ENCODE measurements at places on chromosomes 3 and 15. TPM values are rescaled to one million over a fixed set of nuclear protein-coding genes. Genes with fewer than 3 reads are reported as not detected.

GRCh38 chr3:112405845-112406244 lies 72.9 kb downstream of the CD200 start:
- DNase-seq = no peak
- H3K27ac ChIP-seq = no peak overlapping the region
- H3K4me1 ChIP-seq = no peaks in the 10 kb centered on the region
- H3K4me3 ChIP-seq = no peak overlapping the region
- no peaks in the 10 kb centered on the region for H3K27me3 ChIP-seq

DNA sequence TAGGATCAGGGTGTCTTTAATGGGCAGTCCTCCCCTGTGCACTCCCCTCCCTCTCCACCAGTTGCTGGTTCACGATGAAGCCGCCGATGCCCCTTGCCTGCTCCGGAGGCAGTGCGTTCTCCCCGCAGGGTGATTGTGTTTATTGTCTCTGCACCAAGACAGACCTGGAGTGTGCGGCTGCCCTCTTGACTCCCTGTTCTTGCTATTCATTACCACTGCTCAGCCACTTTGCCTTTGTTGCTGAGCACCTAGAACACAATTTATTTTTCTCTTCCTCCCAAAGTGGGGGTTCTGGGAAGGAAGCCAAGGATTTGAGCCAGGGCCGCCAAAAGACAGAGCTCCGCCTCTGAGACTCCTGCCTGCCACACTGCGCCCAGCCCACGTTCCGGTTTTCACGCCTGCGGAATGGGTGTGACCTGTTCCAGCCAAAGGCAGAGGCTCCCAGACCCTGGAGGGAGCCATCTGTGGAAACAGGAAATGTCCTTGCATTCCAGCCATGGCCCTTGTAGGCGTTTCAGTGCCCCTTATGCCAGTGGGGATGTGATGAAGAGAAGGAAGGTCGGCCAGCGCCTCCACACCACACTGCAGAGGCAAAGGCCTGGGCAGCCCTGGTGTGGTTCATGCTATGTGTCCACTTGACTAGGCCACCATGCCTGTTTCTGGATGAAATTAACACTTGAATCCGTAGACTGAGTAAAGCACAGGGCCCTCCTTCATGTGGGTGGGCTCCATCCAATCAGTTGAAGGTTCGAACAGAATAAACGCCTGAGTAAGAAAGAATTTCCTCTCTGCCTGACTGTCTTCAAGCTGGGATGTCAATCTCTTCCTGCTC lies 85.8 kb downstream of the HMG20A start:
- H3K27me3 ChIP-seq = no peaks in the 10 kb centered on the region
- no peaks in the 10 kb centered on the region for H3K36me3 ChIP-seq
- H3K4me3 ChIP-seq = no peak overlapping the region
- no peak for DNase-seq
- H3K27ac ChIP-seq = no peak overlapping the region
- H3K4me1 ChIP-seq = no peaks in the 10 kb centered on the region

Gene C3orf20
- polyA plus RNA-seq = not detected

- peaks cover 46% of the 10 kb centered on the region for H3K4me1 ChIP-seq
- no peaks in the 10 kb centered on the region for H3K27me3 ChIP-seq
- H3K27ac ChIP-seq = no peak overlapping the region
- H3K4me3 ChIP-seq = no peak overlapping the region
- no peaks in the 10 kb centered on the region for H3K36me3 ChIP-seq
Observed at GRCh38 chr15:90376789-90377188, 11.3 kb upstream of the IQGAP1 start.

GRCh38 chr3:158505117-158505516 lies 65.9 kb upstream of the MLF1 start:
- DNase-seq = no peak
- no peak overlapping the region for H3K4me3 ChIP-seq
- no peaks in the 10 kb centered on the region for H3K4me1 ChIP-seq
- no peaks in the 10 kb centered on the region for H3K27me3 ChIP-seq

Gene SLC28A1
- not detected for polyA plus RNA-seq

- peak overlapping the region; percentile 99 for H3K27ac ChIP-seq
- peaks cover 53% of the 10 kb centered on the region for H3K4me1 ChIP-seq
- peak overlapping the region; percentile 51 for H3K4me3 ChIP-seq
- DNase-seq = peak; percentile 39
- H3K36me3 ChIP-seq = no peaks in the 10 kb centered on the region
- H3K27me3 ChIP-seq = no peaks in the 10 kb centered on the region
Observed at GRCh38 chr3:129182390-129183185, 1.1 kb downstream of the CNBP start.

- no peaks in the 10 kb centered on the region for H3K27me3 ChIP-seq
- H3K4me3 ChIP-seq = no peak overlapping the region
- no peaks in the 10 kb centered on the region for H3K4me1 ChIP-seq
- H3K27ac ChIP-seq = no peak overlapping the region
- peaks cover 4% of the 10 kb centered on the region for H3K36me3 ChIP-seq
- no peak for DNase-seq
Observed at GRCh38 chr15:80168421-80168820, 15.6 kb downstream of the FAH start.

DNA sequence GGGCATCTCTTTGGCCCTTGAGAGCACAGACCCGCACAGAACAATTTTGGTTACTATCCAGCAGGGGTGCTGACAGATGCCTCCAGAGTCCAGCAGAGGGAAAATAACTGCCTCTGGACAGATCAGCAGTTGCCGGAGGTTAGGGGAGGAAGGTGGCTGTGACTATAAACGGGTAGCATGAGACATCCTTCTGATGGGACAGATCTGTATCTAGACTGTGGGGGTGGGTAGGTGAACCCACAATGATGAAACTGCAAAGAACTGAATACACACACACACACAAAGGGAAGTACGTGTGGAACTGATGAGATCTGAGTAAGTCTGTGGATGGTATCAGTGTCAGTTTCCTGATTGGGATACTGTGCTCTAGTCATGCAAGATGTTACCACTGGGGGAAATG lies 21.2 kb downstream of the ADAMTS7 start:
- H3K4me3 ChIP-seq = no peak overlapping the region
- no peaks in the 10 kb centered on the region for H3K27me3 ChIP-seq
- no peaks in the 10 kb centered on the region for H3K4me1 ChIP-seq
- DNase-seq = no peak

Gene ZNF770
- polyA plus RNA-seq = 69.6 TPM

Gene CAMK2N2
- polyA plus RNA-seq = not detected

GRCh38 chr15:25525741-25526140 lies 86.9 kb upstream of the UBE3A start:
- no peak overlapping the region for H3K4me3 ChIP-seq
- H3K27ac ChIP-seq = no peak overlapping the region
- H3K4me1 ChIP-seq = no peaks in the 10 kb centered on the region

DNA sequence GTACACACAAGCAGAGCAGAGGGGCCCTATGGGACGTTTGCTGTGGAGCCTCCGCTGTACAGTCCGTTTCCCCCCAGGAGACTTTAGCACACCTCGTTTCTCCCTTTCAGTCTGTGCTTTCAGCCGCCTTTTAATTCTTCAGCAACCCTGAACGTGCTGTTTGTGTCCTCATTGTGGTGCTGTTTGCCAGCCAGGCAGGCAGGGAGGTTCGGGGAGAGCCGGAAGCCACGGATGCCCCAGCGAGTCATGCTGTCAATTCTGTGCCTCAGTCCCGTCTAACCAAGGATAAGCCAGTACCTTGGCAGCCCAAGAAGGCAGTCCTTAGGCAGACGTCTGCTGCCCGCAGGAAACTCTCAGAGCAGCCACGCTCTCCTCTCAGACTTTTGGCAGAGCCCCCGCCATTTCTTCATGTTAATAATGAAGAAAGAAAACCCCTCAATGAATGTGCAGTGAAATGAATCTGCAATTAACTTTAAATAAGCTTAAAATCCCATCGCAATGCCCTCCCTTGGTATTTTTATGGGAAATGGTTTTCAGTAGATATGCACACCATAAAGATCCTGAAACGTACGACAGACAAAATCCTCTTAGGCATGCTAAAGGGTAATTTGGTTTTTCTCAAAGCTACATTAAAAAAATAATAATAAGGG lies 158.6 kb downstream of the UACA start:
- no peak overlapping the region for H3K4me3 ChIP-seq
- no peaks in the 10 kb centered on the region for H3K4me1 ChIP-seq
- H3K27ac ChIP-seq = no peak overlapping the region
- no peak for DNase-seq
- H3K27me3 ChIP-seq = no peaks in the 10 kb centered on the region

Gene SEMA3G
- polyA plus RNA-seq = not detected

DNA sequence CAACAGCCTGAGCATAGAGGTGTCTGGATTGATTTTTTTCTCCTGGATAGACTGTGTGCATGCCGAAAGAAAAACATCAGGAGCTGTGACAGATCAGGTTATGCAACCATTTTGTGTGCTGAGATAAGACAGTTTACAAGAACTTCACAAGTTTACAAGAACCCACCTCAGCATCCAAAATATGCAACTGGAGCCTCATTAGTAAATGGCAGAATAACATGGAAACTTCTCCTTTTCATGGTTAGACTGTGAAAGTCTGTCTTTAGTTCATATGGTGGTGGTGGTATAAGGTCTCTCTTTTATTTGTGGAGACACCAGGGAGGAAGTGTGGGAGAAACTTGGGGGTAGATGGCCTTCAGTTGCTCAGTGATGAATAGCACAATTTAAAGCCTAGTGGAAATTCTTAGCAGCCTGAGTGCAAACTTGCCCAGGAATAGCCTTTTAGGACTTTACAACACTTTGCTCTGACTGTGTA lies 3.7 kb upstream of the ZNF609 start:
- H3K27ac ChIP-seq = no peak overlapping the region
- peaks cover 12% of the 10 kb centered on the region for H3K4me1 ChIP-seq
- no peaks in the 10 kb centered on the region for H3K36me3 ChIP-seq
- H3K4me3 ChIP-seq = no peak overlapping the region
- no peaks in the 10 kb centered on the region for H3K27me3 ChIP-seq
- no peak for DNase-seq

GRCh38 chr3:71486831-71487230 lies 96.7 kb downstream of the FOXP1 start:
- peak overlapping the region; percentile 34 for H3K4me3 ChIP-seq
- peak overlapping the region; percentile 69 for H3K27ac ChIP-seq
- no peaks in the 10 kb centered on the region for H3K27me3 ChIP-seq
- no peak for DNase-seq

DNA sequence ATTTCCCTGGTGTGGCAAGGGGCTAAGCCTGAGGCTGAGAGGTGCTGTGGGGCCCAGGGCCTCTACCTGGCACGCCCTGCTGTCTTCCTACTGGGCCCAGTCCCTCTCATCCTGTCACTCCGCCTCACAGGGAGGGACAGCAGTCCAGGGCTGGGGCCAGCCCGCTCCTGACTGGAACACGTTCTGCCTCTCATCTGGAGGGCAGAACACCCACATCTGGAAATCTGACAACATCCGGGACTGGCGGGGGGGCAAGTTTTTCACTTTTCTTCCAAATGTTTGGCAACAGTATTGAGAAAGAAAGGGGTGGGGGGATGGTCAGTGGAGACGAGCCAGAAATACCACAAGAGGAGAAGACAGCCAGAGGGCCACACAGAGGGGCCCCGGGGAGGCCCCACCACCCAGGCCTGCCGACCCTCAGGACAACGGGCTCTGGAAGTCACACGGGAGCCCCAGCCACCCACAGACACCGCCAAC lies 1.8 kb upstream of the MYL3 start:
- H3K4me1 ChIP-seq = no peaks in the 10 kb centered on the region
- DNase-seq = no peak
- H3K27ac ChIP-seq = no peak overlapping the region

Gene TLR9
- polyA plus RNA-seq = not detected

DNA sequence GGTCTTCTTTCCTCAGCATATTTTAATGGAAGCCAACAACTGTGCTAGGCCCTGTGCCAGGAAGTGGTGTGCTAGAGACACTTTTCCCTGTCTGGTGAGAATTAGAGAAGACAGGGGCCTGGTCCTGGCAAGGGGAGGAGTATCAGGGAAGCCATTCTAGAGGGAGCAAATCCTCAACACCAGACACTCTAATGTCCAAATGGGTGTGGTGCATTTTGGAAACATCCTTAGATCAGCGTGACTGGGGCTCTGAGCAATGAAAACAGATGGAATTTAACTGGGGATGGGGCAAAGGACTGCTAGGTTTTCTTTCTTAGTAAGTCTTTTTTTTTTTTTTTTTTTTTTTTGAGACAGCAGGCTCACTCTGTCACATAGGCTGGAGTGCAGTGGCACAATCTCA lies 7.7 kb upstream of the VPS18 start:
- no peaks in the 10 kb centered on the region for H3K36me3 ChIP-seq
- no peaks in the 10 kb centered on the region for H3K27me3 ChIP-seq
- DNase-seq = no peak
- no peak overlapping the region for H3K4me3 ChIP-seq
- peaks cover 13% of the 10 kb centered on the region for H3K4me1 ChIP-seq
- no peak overlapping the region for H3K27ac ChIP-seq

DNA sequence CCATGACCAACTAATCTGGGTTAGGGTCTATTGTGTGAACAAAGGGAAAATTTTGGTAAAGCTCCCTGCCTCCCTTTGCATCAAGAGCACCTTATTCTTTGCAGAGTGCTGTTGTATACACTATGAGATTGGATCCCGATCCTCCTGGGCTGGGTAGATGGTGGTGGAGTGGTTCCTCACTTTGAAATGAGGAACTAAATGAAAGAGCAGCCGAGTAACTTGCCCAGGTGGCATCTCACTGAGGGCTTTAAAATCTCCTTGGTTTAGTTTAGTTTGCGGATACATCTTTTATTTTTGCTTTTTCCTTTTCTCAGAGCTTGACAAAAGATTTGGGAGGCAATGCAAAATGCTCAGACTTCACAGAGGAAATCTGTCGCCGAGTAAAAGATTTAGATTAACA lies 19.4 kb downstream of the IDH3A start:
- H3K4me3 ChIP-seq = no peak overlapping the region
- peaks cover 46% of the 10 kb centered on the region for H3K36me3 ChIP-seq
- H3K4me1 ChIP-seq = peaks cover 10% of the 10 kb centered on the region
- H3K27ac ChIP-seq = no peak overlapping the region
- H3K27me3 ChIP-seq = no peaks in the 10 kb centered on the region

Gene CNBP
- polyA plus RNA-seq = 1,608 TPM

Gene CLSTN2
- not detected for polyA plus RNA-seq

GRCh38 chr15:69288531-69289341 lies 10.0 kb upstream of the PAQR5 start:
- no peak overlapping the region for H3K27ac ChIP-seq
- DNase-seq = no peak
- H3K36me3 ChIP-seq = no peaks in the 10 kb centered on the region
